ENCODE measurements at places on chromosomes 12 and 14. TPM values are rescaled to one million over a fixed set of nuclear protein-coding genes. Genes with fewer than 3 reads are reported as not detected.

RTL1 gene
- polyA plus RNA-seq, result not detected

PRIMA1 gene
- polyA plus RNA-seq, result not detected

LTBP2 gene
- polyA plus RNA-seq, result 0.25 TPM

RPS6KA5 gene
- 23.4 TPM for polyA plus RNA-seq

GUCY2C gene
- polyA plus RNA-seq, result not detected

CLMN gene
- polyA plus RNA-seq, result 0.90 TPM

IGF1 gene
- polyA plus RNA-seq, result not detected

SOX5 gene
- not detected for polyA plus RNA-seq

KLRK1 gene
- 2.8 TPM for polyA plus RNA-seq

GYS2 gene
- not detected for polyA plus RNA-seq

CTSG gene
- polyA plus RNA-seq, result not detected

ASCL1 gene
- not detected for polyA plus RNA-seq

NGB gene
- not detected for polyA plus RNA-seq

PRKAG1 gene
- polyA plus RNA-seq, result 64.0 TPM

SLCO1C1 gene
- polyA plus RNA-seq, result not detected

ANO4 gene
- polyA plus RNA-seq, result not detected

CYP27B1 gene
- polyA plus RNA-seq, result 0.26 TPM

SLC5A8 gene
- polyA plus RNA-seq, result not detected

SYNDIG1L gene
- not detected for polyA plus RNA-seq

C12orf56 gene
- not detected for polyA plus RNA-seq

UTP20 gene
- polyA plus RNA-seq, result 4.9 TPM

LGMN gene
- polyA plus RNA-seq, result 20.9 TPM

POTEG gene
- polyA plus RNA-seq, result not detected

IL25 gene
- not detected for polyA plus RNA-seq

FBLN5 gene
- 21.2 TPM for polyA plus RNA-seq

OVCH1 gene
- polyA plus RNA-seq, result not detected

A2M gene
- polyA plus RNA-seq, result not detected

MANSC4 gene
- polyA plus RNA-seq, result 1.5 TPM

KRT84 gene
- polyA plus RNA-seq, result not detected

CCDC92 gene
- 24.1 TPM for polyA plus RNA-seq

TMEM30B gene
- 4.8 TPM for polyA plus RNA-seq

KRT80 gene
- polyA plus RNA-seq, result not detected

WIF1 gene
- polyA plus RNA-seq, result not detected

SSTR1 gene
- polyA plus RNA-seq, result not detected

SMOC1 gene
- polyA plus RNA-seq, result not detected

PRH2 gene
- not detected for polyA plus RNA-seq

BICDL1 gene
- polyA plus RNA-seq, result 1.9 TPM

KRT73 gene
- polyA plus RNA-seq, result 1.1 TPM

TRHDE gene
- polyA plus RNA-seq, result not detected

SLC2A14 gene
- polyA plus RNA-seq, result not detected

CLEC1B gene
- not detected for polyA plus RNA-seq

MUCL1 gene
- polyA plus RNA-seq, result not detected

SLC7A8 gene
- polyA plus RNA-seq, result 1.8 TPM

CLEC4D gene
- polyA plus RNA-seq, result not detected

SERPINA6 gene
- polyA plus RNA-seq, result not detected

APOF gene
- polyA plus RNA-seq, result not detected

RNU4-1 gene
- polyA plus RNA-seq, result not detected

EIF2S1 gene
- 128 TPM for polyA plus RNA-seq

C14orf39 gene
- polyA plus RNA-seq, result not detected

Measured in CD4-positive, CD25-positive, alpha-beta regulatory T cell (primary cell).